NCI-H460 (cell line): ENCODE measurements at places on chromosomes 16 and 17. TPM values are rescaled to one million over a fixed set of nuclear protein-coding genes. Genes with fewer than 3 reads are reported as not detected.

The ACSM5 gene
- total RNA-seq = not detected in 2 replicates

The SDK2 gene
- 0.02 TPM in 1 of 2 replicates, not detected in the other for total RNA-seq

The BEAN1 gene
- total RNA-seq = 0.42 and 0.46 TPM in 2 replicates

The TAOK2 gene
- total RNA-seq = 20.4 and 22.0 TPM in 2 replicates

The TPSB2 gene
- not detected in 2 replicates for total RNA-seq
